Inflammatory macrophage treated with lipopolysaccharide for 4 hours (primary cell): ENCODE measurements at places on chromosomes 2 and 18.

- peak; percentile 11 for DNase-seq
Measured at GRCh38 chr2:26840937-26841610, 6.9 kb upstream of the DPYSL5 start.

GRCh38 chr2:79936715-79937114 lies 367.8 kb downstream of the LRRTM1 start:
- no peak for DNase-seq

- no peak for DNase-seq
Measured at GRCh38 chr18:77165503-77166188, 33.1 kb upstream of the MBP start.

DNA sequence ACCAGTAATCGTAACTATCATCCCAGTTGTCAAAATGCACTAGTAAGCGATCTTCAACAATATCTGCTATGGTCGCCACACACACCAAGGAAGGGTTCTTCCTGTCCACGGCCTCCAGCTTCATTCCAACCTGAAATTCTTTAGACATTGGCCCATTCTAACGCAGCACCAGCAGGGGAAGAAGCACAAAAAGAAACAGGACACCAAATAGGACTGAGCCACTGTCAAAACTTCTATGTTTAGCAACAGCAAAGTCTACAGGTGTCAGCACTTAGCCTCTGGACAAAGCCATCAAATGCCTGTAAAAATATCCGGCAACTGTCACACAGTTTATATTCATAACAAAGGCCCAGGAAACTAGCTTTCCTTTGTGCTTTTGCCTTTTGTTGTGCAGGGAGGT lies 175.0 kb downstream of the L3MBTL4 start:
- DNase-seq, result no peak

- no peak for DNase-seq
Measured at GRCh38 chr2:55970500-55970899, 46.9 kb upstream of the EFEMP1 start.
